ENCODE measurements at places on chromosomes 3 and 15.

DNA sequence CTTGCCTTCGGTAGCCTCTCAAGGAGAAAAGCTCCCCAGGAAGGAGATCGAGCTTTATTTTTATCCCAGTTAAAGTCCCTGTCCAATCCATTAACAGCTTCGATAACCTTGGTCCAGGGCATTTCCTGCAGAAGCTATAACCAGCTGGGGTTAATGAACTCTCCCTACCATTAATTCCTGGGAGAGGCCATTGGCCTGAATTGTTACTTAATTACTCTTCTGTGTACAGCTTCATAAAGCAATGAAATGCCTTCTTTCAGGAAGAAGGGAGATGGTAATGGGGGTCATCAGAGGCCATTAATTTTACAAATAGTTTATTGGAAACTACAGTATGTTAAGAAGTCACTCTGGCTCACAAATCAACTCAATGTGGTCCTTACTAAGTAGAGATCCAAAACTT lies 1.9 kb upstream of the TMCO5A start:
- DNase-seq: no peak

DNA sequence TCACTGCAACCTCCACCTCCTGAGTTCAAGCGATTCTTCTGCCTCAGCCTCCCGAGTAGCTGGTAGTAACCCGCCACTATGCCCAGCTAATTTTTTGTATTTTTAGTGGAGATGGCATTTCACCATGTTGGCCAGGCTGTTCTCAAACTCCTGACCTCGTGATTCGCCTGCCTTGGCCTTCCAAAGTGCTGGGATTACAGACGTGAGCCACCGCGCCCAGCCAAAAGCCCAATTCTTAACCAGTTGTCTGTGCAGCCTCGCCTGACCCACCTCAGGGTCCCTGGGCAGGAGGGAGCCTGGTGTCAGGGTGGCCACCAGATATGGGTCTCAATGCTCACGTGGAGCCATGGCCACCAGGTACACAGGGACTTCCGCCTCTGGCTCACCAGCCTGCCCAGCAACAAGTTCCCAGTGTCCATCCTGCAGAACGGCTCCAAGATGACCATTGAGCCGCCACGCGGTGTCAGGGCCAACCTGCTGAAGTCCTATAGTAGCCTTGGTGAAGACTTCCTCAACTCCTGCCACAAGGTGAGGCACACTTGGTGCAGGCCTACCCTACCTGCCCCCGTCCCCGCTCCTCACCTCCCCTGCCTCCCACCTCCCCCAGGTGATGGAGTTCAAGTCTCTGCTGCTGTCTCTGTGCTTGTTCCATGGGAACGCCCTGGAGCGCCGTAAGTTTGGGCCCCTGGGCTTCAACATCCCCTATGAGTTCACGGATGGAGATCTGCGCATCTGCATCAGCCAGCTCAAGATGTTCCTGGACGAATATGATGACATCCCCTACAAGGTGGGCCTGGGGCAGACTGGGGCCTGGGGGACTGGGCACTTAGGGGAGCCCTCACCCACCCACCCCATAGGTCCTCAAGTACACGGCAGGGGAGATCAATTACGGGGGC lies 48.6 kb downstream of the SEMA3G start:
- no peak for DNase-seq

GRCh38 chr3:28019740-28020139 lies 221.7 kb upstream of the CMC1 start:
- DNase-seq: no peak

DNA sequence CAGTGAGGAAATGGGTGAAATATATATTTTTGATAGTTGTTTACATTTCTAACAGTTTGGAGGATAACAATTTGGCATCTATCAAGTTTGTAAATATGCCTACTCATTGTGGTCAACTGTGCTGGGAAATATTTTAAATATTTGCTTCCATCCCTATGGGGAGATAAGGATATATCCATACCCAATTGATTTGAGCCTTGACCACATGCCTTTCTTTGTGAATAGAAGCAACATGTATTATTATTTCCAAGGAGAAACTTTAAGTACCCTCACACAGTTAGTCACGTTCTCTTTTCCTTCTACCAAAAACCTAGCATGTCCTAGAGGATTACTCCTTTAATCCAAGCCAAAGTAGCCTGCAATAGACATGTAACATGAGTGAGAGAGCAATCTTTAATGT lies 245.4 kb upstream of the CBLB start:
- DNase-seq: no peak

DNA sequence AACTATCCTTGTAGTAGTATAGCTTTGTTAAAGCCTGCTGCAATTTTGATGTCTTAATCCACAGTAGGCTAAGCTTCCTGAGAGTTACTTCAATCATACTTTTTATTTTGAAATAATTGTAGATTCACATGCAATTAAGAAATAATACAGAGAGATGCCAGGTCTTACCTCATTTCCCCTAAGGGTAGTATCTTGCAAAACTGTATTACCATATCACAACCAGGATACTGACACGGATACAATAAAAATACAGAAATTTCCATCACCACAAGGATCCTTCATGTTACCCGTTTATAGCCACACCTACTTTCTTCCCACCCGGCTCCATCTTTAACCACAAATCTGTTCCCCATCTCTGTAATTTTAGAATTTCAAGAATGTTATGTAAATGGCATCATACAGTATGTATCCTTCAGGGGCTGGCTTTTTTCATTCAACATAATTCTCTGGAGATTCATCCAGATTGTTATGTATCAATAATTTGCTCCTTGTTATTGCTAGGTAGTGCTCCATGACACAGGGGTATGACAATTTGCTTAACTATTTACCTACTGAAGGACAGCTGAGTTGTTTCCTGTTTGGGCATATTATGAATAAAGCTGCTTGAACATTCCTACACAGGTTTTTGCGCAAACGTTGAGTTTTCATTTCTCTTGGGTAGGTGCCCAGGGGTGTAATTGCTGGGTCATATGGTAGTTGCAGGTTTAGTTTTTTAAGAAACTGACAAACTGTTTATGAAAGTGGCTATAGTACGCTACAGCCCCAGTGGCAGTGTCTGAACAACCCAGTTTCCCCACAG lies 21.6 kb downstream of the BDH1 start:
- no peak for DNase-seq

GRCh38 chr3:190826018-190826417 lies 36.5 kb downstream of the GMNC start:
- DNase-seq: no peak

DNA sequence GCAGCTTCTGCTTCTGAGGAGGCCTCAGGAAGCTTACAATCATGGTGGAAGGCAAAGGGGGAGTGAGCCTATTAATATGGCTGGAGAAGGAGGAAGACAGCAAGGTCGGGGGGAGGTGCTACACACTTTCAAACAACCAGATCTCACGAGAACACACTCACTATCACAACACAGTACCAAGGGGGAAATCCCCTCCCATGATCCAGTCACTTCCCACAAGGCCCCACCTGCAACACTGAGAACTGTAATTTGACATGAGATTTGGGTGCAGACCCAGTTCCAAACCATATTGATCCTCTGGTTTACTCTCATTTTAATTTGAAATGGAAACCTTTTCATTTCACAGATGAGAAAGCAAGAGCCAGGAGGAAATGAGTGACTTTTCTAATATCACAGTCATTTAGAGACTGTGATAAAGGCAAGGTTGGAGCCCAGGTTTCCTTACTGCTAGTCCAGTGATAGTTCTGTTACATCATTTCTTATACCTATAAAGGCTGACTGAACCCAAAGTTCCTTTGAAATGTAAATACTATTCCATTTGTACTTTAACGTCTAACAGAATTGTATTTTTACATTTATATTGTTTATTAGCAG lies 105.8 kb upstream of the GAP43 start:
- peak; percentile 46 for DNase-seq

DNA sequence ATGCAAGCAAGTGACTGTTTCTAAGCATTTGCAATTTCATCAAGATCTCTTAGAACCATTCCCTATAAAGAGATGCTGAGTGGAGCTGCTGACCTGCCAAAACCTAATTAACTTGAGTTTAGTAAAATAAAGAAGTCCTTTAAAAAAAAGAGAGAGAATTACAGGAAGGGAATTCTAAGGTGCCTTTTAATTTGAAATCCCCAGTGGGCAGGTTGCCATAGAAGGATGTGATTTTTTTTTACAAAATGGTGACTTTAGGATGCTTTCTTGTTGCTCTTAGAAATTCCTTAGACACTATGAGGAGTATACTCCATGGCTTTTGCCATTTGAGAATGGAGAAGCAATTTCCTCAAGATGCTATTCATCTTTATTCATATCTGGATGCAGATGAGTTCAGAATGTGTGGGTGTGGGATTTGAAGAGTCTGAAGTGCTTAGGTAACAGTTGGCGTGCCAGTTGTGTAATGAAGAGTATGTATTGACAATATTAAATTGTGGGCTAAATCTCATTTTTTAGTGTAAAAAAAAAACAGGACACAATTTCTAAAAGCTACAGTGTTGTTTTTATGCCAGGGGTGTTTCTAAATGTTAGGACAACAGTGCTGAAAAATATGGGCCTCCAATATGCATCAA lies 13.6 kb downstream of the LRRC3B start:
- no peak for DNase-seq

DNA sequence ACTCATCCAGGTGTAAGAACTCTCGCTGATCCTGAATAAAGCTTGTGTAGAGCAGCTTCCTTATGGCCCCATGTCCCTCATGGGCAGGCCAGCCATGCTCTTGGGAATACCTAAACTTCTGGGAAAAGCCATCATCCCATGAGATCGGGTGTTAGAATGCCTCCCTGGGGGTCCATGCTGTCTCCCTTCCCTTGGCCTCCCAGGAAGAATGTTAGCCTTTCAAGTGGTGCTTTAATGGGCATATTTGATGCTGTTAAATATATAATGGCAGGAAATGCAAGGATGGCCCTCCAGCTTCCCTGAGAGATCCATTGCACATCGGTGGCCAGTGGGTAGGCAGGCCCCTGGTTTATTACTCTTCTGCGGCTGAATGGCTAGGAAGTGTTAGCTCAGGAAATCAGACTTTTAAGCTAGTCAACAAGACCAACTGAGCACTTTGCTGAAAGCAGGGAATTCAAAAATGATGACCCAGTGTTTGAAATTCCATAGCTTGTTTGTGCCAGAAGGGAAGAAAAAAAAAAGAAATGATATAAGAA lies 60.5 kb upstream of the LRTM1 start:
- no peak for DNase-seq

DNA sequence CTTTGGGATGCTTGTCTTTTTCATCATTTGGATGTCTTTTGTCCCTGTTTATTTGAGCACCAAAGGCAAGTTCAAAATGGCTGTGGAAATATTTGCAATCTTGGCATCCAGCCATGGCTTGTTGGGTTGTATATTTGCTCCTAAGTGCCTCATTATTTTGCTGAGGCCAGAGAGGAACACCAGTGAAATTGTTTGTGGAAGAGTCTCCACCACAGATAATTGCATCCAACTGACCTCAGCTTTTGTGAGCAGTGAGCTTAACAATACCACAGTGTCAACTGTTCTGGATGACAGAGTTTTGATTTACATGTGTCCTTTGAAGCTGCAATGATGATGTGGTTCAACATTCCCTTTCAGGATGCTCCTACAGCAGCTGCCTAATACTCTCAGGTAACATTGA lies 83.0 kb upstream of the KCNAB1 start:
- DNase-seq: no peak

- no peak for DNase-seq
Observed at GRCh38 chr15:70777170-70777926, 14.0 kb upstream of the UACA start.

- no peak for DNase-seq
Observed at GRCh38 chr3:81958972-81959640, 197.7 kb upstream of the GBE1 start.
